ENCODE measurements at places on chromosomes 12 and 14.

DNA sequence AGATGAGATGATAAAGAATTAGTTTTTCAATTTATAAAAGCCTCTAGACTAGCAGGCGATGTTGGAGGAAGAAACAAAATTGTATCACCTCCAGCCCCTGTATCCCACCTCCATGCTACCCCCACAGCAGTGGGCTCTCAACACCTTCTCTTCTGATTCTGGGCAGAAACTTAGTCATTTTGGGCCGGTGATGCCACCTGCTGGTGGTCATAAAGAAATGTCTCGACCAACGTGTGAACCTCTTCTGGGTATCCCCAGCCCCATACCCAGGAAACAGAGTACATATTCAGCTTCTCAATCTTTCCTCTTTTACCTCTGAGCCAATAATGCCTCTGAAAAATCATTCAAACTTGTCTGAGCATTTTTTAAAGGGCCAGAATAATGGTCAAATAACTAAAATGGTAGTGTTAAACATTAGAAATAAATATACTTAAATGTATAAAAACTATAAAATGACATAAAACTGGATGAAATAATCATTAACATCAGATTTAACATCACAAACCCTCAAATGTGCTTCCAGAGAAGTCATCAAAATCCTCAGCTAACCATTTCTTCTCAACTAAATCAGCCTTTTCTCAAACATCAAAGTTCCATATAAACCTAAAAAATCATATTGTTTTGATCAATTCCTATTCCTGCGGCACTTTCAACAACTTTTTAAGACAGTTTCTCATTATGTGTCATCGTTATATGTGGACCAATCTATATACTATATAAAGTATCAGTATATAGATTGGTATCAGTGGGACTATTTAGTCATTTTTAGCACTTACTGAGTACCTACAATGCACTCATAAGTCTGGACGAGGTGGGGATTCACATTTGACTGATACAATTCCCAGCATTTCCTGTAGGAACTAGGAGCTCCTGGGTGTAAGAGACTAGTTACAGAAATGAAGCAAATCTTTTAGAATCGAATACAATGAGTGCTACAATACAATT, 69.4 kb downstream of the ATXN2 start:
- DNase-seq = no peak

- DNase-seq = peak; percentile 30
Measured at GRCh38 chr12:121693155-121693687, 19.3 kb upstream of the TMEM120B start.

- DNase-seq = no peak
Measured at GRCh38 chr14:55571125-55571889, 8.7 kb upstream of the KTN1 start.

- no peak for DNase-seq
Measured at GRCh38 chr12:111366075-111366474, 2.8 kb downstream of the PHETA1 start.

DNA sequence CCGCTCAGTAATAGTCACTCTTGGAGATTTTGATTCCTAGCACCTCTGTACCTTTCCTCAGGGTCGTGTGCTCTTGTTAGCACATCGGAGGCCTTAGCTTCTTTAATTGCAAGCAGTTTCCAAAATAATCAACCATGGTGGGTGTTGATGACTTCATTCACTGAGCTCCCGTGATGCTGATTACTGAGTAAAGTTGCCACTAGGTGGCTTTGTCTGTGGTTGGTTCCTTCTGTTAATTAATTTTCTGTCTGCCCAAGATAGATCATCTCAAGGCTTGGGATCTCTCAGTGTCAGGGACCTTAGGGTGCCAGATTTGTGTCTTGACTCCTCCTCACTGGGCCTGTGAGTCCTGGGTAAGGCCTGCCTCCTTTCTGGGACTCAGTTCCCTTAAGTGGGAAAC, 54.3 kb downstream of the PTPN11 start:
- no peak for DNase-seq

DNA sequence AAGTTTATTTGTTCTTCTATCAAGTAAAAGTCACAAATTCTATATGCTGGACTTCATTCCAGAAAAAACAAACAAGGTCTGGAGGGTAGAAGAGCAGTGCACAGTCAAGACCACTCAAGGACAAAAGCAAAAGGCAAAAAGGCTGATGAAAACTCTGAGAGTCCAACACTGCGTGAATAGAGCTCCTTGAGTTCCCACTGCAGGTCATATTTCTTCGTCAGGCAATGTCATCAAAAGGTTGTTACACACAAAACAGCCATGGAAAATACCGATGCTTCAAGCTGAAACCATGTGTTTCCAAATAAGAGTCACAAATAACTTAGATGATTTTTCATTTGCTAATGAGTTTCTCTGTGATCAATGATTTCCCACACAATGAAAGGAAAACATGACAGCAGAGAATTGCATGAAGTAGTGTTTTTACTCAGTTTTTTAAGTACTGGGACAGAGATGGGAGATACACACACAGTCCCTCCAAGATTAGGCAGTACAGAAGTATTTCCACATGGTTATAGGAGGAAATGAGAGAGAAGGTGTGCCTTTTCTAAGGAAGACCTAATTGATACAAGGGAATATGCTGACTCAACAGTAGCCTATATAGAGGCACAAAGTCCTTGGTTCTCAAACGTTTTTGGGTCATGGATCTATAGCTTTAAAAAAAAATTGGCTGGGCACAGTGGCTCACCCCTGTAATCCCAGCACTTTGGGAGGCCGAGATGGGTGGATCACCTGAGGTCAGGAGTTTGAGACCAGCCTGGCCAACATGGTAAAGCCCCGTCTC, 177.7 kb downstream of the MED13L start:
- DNase-seq = peak; percentile 73

GRCh38 chr14:54211551-54212308, 185.1 kb upstream of the CDKN3 start:
- DNase-seq = no peak

GRCh38 chr14:51140856-51141255, 46.0 kb upstream of the TRIM9 start:
- DNase-seq = no peak

GRCh38 chr12:79645235-79645630, 45.5 kb downstream of the PAWR start:
- no peak for DNase-seq

- DNase-seq = no peak
Measured at GRCh38 chr14:36747411-36748184, 85.9 kb downstream of the PAX9 start.

GRCh38 chr14:33693237-33693636, 257.6 kb downstream of the EGLN3 start:
- DNase-seq = no peak

GRCh38 chr12:118145113-118145797, 9.3 kb downstream of the PEBP1 start:
- DNase-seq = no peak

DNA sequence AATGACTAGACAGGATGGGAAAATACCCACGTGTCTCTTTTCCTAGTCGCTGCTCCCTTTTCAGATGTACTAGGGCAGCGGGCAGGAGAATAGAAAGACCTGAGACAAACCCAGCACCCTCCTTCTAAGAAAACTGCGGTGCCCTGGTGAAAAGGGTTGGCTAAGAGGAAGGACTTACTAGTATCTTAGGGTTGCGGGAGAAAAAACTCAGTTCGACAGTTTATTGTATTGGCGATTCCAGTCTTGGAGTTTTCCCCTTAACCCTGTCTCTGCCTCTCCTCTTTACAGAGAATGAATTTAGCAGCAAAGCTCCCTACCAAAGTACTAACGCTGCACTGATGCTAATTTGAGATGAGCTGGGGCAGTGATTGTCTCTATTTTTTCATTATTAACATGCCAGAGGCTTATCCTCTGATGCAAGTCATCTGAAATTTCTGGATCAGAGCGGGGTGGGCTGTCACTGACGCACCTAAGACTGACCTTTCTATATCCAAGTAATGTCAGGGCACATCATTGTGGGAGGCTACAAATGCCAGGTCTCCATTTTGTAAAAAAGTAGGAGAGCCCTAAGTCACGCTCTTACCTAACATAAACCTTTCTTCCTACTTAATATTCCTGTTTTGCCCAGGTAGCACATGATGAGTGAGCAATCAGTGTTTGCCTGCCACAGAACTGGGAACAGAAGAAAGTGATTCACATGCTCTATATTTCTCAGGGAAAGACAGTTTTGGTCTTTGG, 916 bp upstream of the PAWR start:
- no peak for DNase-seq

- no peak for DNase-seq
Measured at GRCh38 chr12:124759841-124760503, 103.7 kb downstream of the SCARB1 start.

DNA sequence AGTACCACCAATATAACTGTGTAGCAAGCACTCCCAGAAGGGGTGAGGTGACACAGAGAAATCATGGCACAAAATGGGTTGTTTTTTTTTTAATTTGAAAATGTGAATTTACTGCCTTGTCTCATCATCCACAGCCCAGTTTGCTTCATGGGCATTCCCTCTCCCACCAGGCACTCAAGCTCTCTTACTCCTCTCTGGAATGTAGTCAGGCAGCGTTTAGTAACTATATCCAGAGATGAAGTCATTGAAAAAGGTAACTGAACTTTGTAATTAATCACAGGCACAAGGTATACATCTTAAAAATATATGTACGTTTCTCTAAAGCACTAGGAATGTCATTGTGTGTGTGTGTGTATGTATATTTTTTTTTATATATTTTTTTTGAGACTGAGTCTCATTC, 91.4 kb downstream of the FAR2 start:
- DNase-seq = no peak

DNA sequence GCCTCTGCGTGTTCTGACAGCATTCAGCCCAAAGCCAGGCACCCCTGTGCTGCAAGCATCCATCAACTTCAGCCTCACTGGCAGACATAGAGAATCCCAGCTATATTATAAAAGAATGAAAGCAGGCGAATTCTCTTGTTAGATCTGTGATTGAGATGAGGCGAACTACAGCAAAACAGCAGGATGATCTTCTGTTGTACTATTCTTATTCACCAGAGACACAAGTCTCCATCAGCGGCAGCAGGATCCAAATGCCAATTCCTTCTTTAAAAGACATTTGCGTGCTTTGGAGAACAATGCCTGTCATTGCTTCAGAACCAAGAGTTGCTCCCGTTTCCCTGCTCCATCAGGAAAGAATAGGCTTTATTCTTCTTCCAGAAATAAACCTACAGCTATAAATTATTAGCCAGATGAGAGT, 188.9 kb downstream of the SLC41A2 start:
- no peak for DNase-seq

Data from DMS79 (cell line).